ENCODE measurements at places on chromosomes 5 and 9.

DNA sequence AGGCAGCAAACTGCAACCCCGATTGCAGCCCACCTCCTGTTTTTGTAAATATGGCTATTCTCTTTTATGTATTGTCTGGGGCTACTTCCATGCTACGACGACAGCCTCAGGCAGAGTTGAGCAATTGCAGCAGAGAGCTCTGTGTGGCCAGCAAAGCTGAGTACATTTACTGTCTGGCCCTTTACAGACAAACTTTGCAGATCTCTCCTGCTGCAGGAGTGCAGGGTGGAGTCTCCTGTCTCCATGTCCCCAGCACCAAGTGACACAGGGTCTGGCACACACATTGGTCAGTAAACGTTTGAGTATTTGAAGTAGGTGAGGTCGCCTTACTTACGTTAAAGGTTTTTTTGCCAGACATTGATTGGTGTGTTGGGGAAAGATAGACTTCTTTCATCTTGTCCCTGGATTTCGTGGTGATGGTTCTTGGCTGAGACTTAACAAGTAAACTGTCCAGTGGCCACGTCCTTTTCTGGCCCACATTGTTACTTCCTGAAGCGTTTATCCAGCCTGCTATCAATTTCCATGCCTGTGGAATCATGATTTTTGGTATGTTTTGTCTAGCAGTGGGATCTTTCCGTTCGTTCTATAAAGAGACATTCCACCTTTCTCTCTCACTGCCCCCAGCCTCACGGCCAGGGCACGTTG lies 27.2 kb downstream of the PRRC2B start:
- no peak for DNase-seq

DNA sequence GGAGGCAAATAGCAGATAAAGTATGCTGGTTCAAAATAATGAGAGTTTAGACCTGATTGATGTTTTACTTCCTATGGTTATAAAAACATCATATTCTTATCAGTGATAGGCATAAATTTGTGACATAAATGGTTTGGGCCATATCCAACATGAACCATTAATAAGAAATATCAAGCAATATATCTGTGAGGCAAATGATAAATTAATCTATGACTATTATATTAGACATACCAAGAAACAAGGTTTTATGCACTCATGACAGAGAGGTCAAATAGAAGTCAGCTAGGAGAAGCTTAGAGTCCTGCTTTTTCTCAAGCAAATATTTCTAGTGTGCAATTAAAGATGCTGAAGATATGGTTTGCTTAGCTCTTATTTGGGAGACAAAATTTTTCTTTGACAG lies 10.4 kb downstream of the SMIM3 start:
- no peak for DNase-seq

DNA sequence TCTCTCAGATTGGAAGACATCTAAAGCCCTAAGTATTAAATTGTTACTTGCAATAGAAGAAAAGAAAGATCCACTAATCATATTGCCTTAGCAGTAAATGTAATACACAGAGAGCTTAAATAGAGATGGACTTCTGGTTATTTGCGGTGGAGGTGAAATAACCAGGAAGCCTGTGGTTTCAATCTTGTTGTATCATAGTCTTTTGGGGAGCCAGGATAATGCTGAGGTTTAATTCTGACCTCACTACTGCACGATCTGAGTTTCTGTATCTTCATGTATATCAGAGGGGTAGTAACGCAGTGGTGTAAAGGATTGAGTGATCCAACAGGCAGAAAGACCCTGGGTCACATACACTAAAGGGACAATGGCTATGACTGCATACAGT lies 71.7 kb downstream of the ANKRD55 start:
- DNase-seq = no peak

GRCh38 chr9:1709347-1709746 lies 305.8 kb upstream of the SMARCA2 start:
- peak; percentile 4 for DNase-seq

DNA sequence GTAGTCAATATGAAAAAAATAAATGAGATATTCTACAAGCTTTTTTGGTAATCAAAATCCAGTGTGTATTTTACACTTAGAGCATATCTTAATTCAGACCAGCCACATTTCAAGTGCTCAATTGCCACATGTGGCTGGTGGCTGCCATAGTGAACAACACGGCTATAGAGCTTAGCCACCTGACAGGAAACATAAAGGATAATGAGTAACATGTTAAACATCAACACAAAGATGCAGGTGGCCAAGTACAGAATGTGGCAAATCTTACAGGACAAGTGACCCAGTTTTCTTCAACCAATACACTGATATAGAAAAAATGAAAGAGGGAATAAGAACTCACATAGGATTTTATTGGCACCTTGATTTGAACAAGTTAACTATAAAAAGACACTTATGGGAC lies 61.4 kb downstream of the KIF24 start:
- DNase-seq = no peak

Data from stomach (tissue), 19 donors.